ENCODE measurements at places on chromosomes 1 and 21.

DNA sequence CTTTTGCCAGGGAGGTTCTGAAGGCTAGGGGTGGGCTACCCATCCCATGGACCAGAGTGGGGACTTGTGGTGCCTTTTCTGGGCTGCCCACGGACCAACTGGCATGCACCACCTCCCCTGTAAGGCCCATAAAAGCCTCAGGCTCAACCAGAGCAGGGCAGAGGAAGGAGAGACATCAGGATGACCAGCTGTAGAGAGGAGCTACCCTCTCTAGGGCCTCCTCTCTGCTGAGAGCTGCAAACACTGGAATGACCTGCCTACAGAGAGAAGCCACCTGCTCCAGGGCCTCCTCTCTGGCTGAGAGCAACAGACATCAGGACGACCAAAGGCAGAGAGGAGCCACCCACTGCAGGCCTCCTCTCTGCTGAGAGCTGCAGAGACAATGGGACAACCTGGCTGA is 140.9 kb downstream of the EIF4G3 start:
- DNase-seq = no peak

DNA sequence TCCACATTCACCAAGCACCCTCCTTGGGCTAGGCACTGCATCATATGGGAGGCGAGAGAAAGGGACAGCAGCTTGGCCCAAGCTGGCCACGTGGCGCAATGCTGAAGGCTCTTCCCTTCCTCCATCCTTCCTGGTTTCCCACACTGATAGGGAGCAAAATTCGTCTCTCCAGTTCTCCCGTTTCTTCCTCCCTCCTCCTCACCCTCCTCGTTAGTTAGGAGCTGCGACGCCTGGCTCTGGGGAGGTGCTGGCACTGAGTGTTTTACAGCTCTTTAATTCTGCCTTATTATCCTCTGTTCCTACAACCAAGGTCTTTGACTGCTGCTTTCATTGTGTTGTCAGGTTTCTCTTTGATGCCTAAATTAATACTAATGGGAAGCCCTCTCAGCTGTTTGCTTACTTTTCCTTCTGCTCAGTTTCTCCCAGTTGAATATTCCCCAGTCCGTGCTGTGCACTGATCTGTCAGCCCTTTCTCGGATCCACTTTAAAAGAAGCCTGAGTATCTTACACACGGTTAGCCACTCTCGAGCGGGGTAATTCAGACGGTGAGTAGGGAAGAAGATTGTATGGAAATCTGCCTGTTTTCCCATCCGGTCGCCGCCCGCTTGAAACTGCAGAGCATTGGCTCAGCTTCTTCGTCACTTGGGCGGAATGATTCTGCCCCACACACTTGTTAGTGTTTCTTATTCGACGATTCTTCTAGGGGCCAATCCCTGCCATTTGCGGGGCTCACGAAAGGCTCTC is 56.2 kb upstream of the SMYD2 start:
- no peak for DNase-seq

- DNase-seq = no peak
Measured at GRCh38 chr1:24018611-24019580, 38.8 kb upstream of the SRSF10 start.

GRCh38 chr1:168139070-168139469 is 2.3 kb upstream of the GPR161 start:
- DNase-seq = no peak

- DNase-seq = no peak
Measured at GRCh38 chr1:168064216-168064615, 72.5 kb downstream of the GPR161 start.

DNA sequence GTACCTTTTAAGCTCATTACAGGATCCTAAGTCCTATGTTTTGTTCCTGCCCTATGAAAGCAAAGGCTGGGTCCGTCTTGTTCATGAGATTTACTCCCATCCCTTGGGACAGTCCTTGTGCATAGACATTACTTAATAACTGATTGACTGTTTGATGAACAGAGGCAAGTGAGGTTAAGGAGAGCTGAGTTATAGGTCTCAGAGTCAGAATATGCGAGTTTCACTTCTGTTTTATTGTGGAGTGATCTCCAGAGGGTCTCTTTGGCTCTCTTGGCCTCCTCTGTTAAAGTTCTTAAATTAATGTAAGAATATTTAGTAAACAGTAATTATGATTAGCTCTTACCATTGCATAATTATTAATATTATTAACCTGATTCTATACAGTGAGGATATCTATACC is 52.6 kb downstream of the BRINP2 start:
- no peak for DNase-seq

GRCh38 chr1:31871703-31872102 is 55.9 kb upstream of the SPOCD1 start:
- DNase-seq = no peak

GRCh38 chr1:158155673-158156072 is 25.0 kb upstream of the CD1D start:
- DNase-seq = no peak

DNA sequence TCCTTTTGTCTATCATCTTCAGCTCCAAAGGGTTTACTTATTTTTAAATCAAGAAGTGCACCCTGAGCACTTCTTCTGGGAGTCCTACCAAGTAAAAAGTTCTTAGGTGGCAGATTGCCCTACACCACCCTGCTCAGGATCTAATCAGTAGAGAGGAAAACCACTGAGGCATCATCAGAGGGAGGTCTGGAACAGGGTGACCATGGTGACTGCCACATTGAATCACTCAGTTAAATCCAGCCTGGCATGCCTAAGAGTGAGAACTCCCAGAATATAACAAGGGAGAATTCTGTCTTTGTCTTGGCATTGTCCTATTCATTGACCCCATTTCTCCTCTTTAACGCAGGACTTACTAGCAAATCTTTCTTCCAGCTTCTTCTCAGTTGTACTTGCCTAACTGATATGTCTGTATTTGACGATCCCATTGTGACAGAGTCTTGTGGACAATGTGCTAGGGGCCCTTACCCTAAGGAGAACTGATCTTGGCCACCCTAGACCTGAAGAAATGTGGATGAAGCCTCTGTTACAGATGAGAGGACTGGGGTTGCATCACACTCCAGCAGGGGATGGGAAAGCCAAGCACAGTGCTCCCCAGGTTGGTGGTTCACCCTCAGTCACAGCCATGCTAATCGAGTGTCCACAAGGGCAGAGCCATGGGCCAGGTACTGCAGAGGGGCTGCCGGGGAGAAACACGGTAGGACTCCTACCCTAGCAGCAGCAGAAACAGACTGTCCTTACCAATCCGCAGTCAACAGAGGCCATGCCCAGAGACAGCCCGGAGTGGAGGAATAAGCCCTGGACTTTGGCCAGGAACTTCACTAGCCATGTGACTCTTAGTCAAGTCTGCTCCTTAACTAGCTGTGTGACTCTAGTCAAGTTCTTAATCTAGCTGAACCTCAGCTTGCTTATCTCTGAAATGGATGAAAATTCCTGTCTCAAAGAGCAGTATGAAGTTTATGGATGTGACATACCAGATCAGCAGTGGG is 15.4 kb downstream of the PKP1 start:
- DNase-seq = no peak

GRCh38 chr1:34007760-34008159 is 143.9 kb downstream of the HMGB4 start:
- no peak for DNase-seq

- DNase-seq = no peak
Measured at GRCh38 chr1:212082765-212083406, 47.3 kb downstream of the DTL start.

DNA sequence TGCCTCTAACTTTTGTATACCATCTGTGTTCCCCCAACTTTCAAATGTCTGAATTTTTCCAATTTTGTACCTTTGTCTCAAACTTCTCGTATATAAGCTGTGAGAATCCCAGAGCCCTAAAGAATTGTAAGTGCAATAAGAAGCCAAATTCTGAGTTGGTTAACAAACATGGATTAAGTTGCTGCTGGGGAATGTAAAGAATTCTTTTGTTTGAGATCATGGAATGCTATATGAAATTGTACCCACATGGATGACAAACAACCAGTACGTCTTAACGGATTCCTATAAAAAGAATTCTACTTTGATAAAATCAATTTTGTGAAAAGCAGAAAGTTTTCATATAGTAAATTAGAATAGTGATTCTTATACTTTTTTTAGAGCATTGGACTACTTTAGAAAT is 72.4 kb upstream of the CYP2J2 start:
- DNase-seq = no peak

GRCh38 chr21:33767236-33767635 is 124.9 kb downstream of the ITSN1 start:
- no peak for DNase-seq

GRCh38 chr1:205977402-205978014 is 25.7 kb downstream of the RAB7B start:
- DNase-seq = peak; percentile 85

DNA sequence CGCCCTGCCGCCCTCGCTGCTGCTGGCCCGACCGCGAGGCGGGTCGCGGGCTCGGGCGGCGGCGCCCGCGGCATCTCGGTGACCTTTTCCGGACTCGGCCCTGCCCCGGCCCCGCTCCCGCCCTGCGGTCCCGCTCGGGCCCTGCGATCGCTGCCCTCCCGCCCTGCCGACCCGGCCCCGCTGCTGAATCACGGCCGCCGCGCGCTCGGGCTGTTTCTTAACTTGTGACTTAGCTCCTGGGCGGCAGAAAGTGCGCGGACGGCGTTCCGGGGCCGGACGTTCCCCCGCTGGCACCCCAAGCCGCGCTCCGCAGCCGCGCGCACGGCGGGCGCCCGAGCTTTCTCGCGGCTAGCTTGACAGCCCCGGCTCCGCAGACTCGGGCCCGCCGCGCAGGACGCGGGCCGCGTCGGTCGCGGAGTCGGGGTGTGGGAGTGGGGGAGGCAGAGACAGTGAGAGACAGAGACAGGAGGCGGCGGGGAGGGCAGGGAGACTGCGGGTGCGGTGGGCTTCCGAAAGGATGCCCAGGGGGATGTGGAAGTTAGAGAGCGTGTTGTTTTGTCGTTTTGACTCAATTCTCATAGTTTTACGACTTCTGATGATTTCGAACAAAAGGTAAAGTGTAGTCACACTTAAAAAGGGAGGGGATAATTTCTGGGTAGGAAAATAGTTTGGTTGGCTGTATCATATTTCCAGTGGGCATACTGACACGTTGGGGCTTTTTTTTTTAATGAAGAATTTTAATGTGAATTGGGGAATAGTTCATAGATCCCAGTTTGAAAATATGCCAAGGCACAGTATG is 49.8 kb downstream of the PRDM2 start:
- DNase-seq = peak; percentile 21

GRCh38 chr1:170307426-170307825 is 161.7 kb downstream of the NTMT2 start:
- DNase-seq = no peak

Measured in NCI-H2081 (cell line).